ENCODE measurements at places on chromosomes 3 and 15.

DNA sequence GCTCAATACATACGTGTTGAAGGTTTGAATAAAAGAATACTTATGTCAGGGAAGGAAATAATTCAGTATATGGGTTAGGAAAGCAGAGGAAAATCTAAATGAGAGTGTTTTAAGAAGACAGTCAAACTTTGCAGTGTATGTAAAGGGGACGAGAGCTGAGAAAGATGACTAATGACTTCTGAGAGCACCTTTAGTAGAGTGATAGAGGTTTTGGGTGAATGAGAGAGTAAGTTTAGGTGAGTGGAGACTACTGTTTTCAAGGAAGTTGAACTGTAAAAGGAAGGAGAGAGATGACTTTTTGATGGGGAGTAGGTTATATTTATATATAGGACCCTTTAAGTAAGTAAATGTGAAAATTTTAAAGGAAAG, 9.4 kb downstream of the TBC1D23 start:
- no peak for DNase-seq

- no peak for DNase-seq
Measured at GRCh38 chr15:25051399-25052154, 96.8 kb downstream of the SNRPN start.

- DNase-seq, result no peak
Measured at GRCh38 chr3:192819001-192819569, 91.7 kb upstream of the FGF12 start.

DNA sequence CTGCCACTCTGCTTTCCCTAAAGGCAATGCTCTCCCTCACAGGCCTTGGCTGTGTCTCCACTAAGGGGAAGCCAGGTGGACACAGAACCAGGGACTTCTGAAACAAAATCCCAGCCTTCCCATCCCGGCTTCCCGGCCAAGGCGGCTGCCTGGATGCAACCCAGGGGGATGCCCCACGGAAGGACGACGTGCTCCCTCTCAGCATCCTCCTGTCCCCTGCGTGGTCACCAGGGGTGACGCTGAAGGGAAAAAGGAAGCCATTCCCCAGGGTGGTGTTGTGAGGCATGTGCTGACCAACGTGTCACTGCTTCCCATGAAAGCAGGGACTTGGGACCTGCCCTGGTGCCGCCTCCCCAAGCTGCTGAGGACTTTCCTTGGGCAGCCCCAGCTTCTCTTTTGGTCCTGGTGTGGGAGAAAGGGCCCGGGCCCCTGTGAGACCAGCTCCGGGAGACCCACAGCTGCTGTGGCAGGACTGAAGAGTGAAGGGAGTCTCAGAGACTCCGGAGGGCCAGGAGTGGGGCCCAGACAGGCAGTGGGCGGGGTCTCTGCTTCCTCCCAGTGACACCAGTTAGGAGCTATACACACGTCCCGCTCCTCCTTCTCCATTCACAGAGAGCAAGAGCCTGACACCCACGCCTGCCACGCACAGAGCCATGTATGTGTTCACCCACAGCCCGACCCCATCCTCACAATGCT, 139.2 kb downstream of the NUP210 start:
- no peak for DNase-seq

GRCh38 chr3:177126015-177126773, 71.1 kb downstream of the TBL1XR1 start:
- DNase-seq, result peak; percentile 72

DNA sequence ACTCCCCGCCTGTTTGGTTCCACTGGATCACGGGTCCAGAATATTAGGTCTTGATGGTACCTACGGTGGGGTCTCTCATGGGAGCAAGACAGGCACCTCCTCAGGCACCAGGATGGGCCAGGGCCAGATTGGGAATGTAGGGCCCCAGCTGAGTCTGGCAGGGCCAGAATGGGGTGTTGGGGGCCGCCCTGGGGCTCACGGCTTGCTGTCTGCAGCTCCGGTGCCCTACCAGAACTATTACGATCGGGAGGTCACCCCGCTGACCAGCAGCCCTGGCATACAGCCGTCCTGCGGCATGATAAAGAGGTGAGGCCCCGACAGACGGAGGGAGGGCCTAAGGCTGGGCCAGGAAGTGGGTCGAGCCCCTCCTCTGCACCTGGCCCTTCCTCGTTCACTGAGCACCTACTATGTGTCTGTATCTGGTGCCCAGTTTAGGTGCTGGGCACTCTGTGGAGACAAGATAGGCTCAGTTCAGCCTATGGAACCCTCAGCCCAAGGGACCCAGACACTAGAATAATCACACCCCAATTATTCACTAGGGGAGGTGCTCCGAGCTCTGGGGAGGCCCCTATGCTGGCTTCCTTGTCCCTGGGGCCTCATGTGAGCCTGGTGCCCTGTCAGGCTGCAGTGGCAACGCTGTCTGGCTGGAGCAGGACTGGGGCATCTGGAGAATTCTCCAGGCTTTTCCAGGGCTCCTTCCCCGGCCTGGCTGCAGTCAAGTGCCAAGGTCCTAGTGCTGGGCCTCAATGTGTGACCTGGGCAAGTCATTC, 37.9 kb downstream of the PSTPIP1 start:
- no peak for DNase-seq

DNA sequence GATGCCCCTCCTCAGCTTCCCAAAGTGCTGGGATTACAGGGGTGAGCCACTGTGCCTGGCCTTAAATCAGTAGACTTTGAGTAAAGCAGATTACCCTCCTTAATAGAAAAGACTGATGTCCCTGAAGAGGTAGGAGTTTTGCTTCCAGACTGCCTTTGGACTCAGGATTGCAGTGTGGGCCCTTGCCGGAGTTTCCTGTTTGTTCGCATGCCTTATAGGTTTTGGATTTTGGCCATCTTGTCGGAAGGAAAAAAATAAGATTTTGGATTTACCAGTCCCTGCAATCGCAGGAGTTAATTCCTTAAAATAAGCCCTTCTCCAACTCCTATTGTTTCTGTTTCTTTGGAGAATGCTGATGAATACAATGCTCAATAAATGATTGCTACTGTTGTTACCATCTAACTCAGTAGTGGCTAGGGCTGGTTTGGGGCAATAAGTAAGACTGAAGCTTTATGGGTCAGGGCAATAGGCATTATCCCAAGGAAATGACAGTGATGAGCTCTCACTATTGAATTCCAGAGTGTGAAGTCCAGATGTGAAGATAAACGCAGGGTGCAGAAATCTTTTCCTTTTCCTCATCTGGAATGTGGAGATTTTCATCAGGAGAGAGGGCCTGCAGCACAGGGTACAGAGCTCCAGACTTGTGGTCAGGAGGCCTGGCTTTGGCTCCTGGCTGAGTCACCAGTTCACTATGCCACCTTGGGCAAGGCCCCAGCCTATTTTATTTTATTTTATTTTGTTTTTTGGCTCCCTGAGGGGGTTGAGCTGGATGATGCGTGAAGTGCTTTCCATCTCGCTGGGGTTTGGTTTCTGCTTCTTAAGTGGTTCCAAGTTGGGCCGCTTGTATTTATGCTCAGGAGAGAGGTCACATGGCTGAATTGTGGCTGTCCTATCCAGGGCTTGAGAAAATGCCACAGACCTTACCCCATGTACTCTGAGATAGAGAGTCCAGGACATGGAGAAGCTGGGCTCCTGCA, 25.3 kb downstream of the FOXL2 start:
- peak; percentile 77 for DNase-seq

GRCh38 chr3:11845651-11846050, 1.0 kb downstream of the TAMM41 start:
- no peak for DNase-seq

- DNase-seq, result no peak
Measured at GRCh38 chr15:100665570-100665969, 63.2 kb downstream of the ASB7 start.

DNA sequence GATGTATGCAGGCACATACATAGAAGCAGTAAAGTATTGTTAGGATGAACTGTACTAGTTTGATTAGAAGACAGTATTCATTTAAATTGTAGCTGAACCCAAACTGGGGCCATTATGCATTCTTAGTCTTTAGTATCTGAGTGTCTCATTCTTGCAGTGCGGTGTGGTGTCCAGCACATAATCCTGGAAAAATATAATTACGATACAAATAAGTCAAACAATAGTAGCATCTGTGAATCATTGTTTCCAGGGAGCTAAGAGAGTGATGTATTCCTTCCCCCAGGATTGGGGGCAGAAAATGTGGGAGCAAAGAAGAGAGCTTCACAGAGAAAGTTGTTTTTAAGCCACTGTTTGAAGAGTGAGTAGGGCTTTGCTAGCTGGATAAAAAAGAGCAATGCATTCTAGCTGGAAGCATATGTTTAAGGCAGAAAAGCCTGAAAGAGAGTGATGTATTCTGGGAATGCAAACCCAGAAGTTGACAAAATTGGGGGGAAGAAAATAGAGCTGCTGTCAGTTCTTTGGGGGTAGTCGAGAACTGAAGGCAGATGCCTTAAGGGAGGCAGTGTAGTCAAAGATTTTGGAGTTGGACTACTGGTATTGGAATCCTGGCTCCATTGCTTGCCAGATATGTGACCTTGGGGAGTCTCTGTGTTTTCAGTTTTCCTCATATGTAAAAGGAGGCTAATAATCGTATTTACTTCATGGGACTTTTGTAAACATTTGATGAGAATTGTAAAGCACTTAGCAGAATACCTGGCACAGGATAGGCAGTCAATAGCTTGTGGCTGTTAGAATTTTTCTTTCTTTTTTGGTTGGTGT, 14.1 kb downstream of the SLMAP start:
- no peak for DNase-seq

DNA sequence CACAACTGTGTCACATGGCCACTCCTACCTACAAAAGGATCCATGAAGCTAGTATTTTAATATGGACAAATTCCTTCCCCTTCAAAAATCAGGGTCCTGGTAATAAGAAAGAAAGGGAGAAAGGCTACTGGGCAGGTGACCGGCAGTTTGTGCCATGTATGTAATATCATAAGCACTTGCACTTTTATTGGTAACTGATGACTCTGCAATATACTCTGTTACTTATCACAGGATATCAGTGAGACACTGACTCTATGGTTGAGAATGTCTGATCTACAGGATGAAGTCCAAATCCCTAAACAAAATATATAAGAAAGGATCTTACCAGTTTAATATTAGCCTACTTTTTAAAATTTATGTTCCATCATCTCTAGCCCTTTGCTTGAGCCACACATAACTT, 315.2 kb downstream of the AGBL1 start:
- DNase-seq, result no peak

DNA sequence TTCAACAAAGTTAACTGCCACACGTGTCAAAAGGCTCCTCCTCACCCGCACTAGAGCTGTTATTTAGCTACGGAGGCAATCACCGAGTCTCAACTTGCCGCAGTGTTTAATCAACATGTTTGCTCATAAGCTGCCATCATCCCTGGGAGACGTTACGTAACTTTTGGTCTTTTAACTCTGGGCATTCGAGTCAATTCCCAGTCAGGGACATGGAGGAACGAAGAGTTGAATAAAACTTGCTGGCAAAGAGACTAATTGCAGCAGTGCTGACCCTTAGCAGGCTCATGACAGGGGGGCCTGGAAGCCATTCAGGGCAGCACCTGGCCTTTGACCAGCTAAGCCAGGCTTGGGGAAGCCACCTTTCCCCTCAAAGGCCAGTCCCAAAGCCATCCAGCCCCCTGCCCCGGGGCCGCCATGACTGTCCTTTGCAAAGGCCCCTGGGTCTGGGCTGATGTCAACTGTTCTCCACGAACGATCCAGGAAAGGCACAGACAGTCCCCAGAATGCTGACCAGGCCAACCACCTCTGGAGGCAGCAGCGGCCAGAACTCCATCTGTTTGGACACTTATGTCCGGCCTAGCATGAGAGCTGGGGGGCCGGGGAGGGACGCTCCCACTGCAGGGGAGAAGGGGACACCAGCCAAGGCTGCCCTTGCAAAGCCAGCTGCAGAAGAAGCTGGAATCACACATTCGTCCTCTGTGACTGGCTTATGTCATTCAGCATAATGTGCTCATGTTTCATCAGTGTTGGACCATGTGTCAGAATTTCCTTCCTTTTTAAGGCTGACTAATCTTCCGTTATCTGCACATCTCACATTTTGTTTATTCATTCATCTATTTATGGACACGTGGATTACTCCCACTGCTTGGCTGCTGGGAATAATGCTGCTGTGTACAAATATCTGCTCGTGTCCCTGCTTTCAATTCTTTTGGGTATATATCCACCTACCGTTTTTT, 43.7 kb downstream of the PCSK6 start:
- no peak for DNase-seq

DNA sequence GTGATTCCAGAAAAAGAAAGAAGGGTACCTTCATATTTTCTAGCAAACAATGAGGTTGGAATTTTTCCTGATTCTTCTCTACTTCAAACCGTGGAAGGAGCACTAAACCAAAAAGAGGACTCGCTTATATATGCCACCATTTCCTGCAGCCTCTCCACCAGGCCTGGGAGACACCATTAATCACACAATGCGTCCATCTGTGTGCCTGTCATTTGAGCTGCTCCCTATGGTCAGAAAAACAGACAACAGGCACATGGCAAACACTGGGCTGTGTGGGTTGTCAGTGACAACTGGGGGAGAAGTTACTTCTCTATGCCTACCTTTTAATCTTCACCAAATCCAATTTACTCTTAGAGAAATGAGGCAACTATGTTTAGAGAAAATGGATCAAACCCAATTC, 71.9 kb downstream of the NR2F2 start:
- no peak for DNase-seq

GRCh38 chr3:32283304-32283703, 44.8 kb downstream of the CMTM8 start:
- DNase-seq, result no peak

- DNase-seq, result no peak
Measured at GRCh38 chr3:69881051-69881450, 118.5 kb upstream of the SAMMSON start.

- DNase-seq, result no peak
Measured at GRCh38 chr3:71581457-71582035, 2.0 kb downstream of the FOXP1 start.
